ENCODE measurements at places on chromosomes 1 and 21. TPM values are rescaled to one million over a fixed set of nuclear protein-coding genes. Genes with fewer than 3 reads are reported as not detected.

Gene CHI3L1
- total RNA-seq = 5.4 TPM

Gene LCE3C
- not detected for total RNA-seq

Gene CR1L
- total RNA-seq = not detected

Gene EDEM3
- 117 TPM for total RNA-seq

Gene OR2L13
- under 0.01 TPM for total RNA-seq

Gene MECR
- 13.2 TPM for total RNA-seq

Gene TCHHL1
- not detected for total RNA-seq

Gene DUSP23
- 15.8 TPM for total RNA-seq

Gene MCOLN2
- 2.8 TPM for total RNA-seq

Gene S100A7A
- total RNA-seq = not detected

Gene TP73
- total RNA-seq = not detected

Gene KDF1
- total RNA-seq = 0.28 TPM

Gene CRABP2
- 8.1 TPM for total RNA-seq

Gene KTI12
- total RNA-seq = 19.2 TPM

Gene FCRL5
- total RNA-seq = not detected

Gene TSPEAR
- total RNA-seq = not detected

Gene SETD4
- total RNA-seq = 10.0 TPM

Gene ANGPTL3
- not detected for total RNA-seq

Gene TFF3
- total RNA-seq = not detected

Gene SLC35F3
- total RNA-seq = not detected

Gene LYST
- total RNA-seq = 10.4 TPM

Gene BGLAP
- 0.85 TPM for total RNA-seq

Gene LRRC38
- total RNA-seq = 0.28 TPM

Gene PGBD5
- total RNA-seq = under 0.01 TPM

Gene ITGB2
- 0.56 TPM for total RNA-seq
